ENCODE measurements at places on chromosomes 2 and 18. TPM values are rescaled to one million over a fixed set of nuclear protein-coding genes. Genes with fewer than 3 reads are reported as not detected.

The SCYGR4 gene
- total RNA-seq, result not detected

The XDH gene
- total RNA-seq, result 1.8 TPM

The TRIM43 gene
- not detected for total RNA-seq

The GCG gene
- not detected for total RNA-seq

The CLK1 gene
- total RNA-seq, result 35.5 TPM

The EFEMP1 gene
- total RNA-seq, result 40.9 TPM

The FLACC1 gene
- total RNA-seq, result not detected

The RPL37A gene
- total RNA-seq, result 5,480 TPM

Data from A549 treated with RU486 at 1 μM for 4 hours (cell line).